ENCODE measurements at places on chromosomes 1 and 21. TPM values are rescaled to one million over a fixed set of nuclear protein-coding genes. Genes with fewer than 3 reads are reported as not detected.

DNA sequence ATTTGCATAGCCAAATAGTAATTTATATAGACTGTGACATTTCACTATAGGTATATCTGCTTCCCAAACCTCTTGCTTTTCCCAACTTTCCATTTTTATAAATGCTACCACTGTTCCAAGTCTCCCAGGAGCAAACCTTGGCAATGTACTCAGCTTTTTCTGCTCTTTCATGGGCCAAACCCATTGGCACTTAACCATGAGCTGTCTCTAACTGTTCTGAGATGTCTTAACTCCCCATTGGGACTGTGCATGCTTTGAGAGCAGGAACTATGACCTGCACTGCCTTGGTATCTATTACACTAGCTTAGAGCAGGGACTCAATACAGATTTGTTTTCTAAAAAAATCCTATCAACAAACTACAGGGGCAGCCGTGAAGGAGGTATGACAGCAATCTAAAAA lies 22.5 kb upstream of the KHDRBS1 start:
- H3K36me3 ChIP-seq = no peaks in the 10 kb centered on the region
- H3K27ac ChIP-seq = no peak overlapping the region
- H3K4me1 ChIP-seq = no peaks in the 10 kb centered on the region
- no peaks in the 10 kb centered on the region for H3K27me3 ChIP-seq

Gene CELA3A
- not detected for total RNA-seq

Gene GJB3
- not detected for total RNA-seq

Gene BEST4
- total RNA-seq = under 0.01 TPM

GRCh38 chr1:221689138-221689537 lies 52.8 kb downstream of the DUSP10 start:
- H3K36me3 ChIP-seq = no peaks in the 10 kb centered on the region
- H3K4me1 ChIP-seq = no peaks in the 10 kb centered on the region

DNA sequence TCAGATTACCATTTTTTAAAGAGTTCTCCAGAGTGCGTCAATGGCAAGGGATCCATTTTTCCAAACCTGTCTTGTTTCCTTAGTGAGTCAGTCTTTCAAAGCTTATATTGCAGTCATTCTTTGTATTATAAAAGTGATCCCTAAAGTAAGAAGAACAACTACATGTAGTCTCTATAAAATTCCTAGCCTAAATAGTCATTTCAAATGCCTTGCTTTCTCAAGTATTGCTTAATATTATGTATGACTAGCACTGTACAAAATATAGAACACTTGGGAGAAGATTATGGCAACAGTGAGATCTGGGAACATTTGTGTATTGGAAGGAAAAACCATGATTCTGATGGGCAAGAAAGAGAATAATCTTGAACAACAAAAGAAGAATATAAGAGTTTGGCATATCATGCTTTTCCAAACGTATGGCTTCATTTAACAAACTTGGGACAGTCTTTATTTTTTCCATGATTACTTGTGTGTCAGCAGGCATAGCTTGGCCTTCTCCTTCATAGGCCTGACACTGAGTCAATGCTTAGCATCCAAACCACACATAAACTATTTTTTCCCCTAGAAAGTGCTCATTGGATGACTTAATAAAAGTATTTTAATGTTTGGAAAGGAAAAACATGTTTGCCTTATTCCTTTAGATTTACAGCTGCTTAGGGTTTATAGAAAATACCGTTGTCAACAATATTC lies 547.4 kb downstream of the LTN1 start:
- DNase-seq = peak; percentile 76
- no peaks in the 10 kb centered on the region for H3K27me3 ChIP-seq
- no peak overlapping the region for H3K27ac ChIP-seq
- no peak overlapping the region for H3K4me3 ChIP-seq
- H3K4me1 ChIP-seq = peaks cover 5% of the 10 kb centered on the region

Gene ATF3
- 35.7 TPM for total RNA-seq

Gene GPBP1L1
- total RNA-seq = 104 TPM

DNA sequence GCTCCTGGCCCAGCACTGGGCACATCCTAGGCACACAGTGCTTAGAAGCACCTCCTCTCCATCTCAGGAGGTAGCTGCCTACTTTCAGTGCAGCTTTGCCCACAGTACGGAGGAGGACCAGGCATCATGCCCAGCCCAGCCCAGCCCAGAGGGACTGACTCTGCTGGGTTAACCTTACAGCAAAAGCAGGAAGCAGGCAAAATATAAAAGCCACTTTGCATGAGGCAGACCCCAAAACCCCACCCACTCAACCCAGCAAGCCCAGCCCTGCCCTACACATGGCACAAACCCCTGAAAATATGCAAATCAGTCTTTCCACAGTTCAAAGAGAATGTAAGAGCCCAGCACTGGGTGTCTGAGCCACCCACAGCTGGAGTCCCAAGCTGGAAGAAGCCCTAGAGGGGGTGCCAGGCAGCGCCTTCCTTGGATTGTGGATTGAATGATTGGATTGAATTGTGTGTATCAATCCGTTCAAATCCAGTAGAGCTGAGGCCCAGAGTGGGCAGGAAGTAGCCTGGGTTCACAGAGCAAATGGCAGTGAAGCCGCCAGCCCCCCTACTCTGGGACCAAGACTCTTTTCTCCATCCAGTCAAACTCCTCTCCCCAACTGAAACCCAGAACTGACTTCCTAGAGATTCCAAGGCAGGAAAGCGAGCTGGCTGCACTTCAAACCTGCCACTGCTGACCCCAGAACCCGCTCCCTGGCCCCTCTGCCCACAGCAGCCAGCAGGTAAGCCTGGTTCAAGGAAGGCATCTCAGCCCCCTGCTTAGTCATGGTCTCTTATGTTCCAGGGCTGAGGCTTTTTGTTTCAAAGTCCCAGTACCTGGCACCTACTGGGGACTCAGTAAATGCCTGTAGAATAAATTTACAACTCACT lies 117.7 kb downstream of the LACTBL1 start:
- no peaks in the 10 kb centered on the region for H3K36me3 ChIP-seq
- no peak overlapping the region for H3K4me3 ChIP-seq
- no peaks in the 10 kb centered on the region for H3K27me3 ChIP-seq
- no peak for DNase-seq
- no peaks in the 10 kb centered on the region for H3K4me1 ChIP-seq
